ENCODE measurements at places on chromosomes 4 and X.

DNA sequence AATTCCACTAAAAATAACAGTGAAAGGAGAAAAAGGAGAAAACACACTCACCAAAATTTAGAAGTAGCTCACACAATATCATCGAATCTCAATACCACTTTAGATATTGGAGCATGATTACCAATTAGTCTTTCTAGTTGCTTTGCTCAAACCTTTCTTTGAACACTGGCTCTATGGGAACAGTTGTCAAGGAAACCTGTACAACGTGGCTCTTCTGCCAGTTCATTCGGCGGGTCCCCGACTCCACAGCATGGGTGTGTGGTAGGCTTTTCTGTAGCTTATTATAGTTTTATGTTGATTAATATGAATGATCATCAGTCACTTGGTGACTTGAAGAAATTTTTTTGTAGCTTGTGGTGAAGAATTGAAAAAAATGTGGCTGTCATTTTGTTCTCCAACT is 50.2 kb upstream of the TMEM150C start:
- no peak for DNase-seq

DNA sequence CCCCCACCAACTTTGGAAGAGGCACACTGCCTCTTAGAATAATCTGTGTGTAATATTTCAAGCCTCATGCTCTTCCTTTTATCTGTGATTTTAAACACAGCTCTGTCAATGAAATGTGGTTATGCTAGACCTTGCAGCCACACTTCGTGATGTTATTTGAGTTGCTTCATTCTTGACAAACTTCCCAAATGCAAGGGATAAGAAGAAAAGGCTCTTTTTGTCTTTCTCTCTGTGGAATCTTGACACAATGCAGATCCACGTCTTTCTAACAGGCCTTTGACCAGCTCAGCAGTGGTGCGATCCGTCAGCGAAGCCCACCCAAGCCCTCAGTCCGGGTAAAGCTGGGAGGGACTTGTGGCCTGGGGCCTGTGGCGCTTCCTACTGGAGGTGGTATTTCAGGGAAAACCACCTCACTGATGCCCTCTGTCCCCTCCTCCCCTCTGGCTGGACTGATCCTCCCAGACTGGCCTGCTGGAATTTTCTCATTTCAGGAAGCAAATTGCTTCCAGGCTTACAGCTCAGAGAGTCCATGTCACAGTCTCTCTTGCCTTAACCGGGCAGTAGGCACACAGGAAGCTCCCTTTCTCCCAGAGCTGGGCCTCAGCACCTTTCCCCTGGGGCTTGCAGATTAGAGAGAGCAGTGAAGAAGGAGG is 19.5 kb upstream of the CCKAR start:
- DNase-seq = no peak

DNA sequence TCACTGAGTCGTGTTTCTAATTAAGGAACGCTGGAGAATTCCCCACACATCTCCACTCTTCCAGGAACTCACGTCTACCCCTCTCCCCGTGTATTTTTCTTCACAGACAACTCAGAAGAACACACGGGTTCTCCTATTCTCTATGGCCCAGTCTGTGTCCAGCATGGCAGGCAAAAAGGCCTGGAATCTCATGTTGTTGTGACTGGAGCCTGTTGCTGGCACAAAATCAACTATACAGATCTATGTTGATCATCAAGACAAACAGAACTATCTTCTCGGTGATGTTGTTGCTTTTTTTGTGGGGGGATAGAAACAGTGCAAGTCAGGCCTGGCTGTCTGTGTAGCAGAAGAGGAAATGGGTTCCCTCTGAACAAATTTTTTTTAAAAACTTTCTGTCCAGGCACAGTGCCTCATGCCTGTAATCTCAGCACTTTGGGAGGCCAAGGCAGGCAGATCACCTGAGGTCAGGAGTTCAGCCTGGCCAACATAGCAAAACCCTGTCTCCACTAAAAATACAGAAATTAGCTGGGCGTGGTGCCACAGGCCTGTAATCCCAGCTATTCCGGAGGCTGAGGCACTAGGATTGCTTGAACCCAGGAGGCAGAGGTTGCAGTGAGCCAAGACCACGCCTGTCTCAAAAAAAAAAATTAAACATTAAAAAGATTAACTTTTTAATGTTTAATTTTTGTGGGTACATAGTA is 50.5 kb upstream of the CBR4 start:
- no peak for DNase-seq

GRCh38 chr4:165461159-165461821 is 82.5 kb downstream of the CPE start:
- DNase-seq = no peak

DNA sequence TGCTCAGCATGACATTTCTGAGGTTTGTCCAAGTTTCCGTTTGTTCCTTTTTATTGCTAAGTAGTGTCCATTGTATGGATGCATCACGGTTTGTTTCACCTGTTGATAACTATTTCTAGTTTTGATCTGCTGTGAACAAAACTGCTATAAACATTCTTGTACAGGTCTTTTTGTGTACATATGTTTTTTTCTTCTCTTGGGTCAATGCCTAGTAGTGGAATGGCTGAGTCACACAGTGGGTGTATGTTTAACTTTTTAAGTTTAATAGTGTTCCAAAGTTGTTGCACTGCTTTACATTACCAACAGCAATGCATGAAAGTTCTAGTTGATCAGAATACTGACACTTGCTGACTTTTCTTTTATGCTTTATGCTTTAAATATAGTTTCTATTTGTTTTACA is 76.7 kb downstream of the MAOB start:
- no peak for DNase-seq

DNA sequence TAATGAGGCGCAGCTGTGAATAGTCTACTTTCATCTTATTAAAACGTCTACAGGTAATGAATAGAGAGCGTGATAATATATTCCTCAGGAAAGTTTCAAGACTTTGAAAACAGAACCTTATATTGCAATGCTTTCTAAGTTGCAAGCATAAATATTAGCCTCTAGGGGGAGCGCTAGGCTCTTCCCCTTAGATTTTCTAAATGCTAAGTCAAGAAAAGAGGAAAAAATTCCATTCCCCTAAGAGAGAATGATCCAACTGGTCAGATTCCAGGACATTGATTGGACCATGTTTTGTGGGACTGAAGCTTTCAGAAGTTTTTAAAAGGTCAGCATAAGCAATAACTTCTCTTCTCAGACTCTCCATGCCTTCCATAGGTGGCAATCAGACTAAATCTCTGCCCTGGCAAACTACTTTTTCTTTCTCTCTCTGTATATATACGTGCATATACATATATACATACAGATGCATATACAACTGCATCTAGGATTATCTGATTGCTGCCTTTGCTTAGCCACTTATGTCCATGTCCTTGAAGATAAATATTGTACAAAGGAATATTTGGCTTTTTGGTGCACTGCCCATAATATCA is 492.9 kb downstream of the INPP4B start:
- DNase-seq = no peak

- no peak for DNase-seq
Measured at GRCh38 chrX:48961585-48962091, 4.2 kb upstream of the OTUD5 start.

- DNase-seq = no peak
Measured at GRCh38 chr4:144910723-144911122, 187.3 kb downstream of the ANAPC10 start.

DNA sequence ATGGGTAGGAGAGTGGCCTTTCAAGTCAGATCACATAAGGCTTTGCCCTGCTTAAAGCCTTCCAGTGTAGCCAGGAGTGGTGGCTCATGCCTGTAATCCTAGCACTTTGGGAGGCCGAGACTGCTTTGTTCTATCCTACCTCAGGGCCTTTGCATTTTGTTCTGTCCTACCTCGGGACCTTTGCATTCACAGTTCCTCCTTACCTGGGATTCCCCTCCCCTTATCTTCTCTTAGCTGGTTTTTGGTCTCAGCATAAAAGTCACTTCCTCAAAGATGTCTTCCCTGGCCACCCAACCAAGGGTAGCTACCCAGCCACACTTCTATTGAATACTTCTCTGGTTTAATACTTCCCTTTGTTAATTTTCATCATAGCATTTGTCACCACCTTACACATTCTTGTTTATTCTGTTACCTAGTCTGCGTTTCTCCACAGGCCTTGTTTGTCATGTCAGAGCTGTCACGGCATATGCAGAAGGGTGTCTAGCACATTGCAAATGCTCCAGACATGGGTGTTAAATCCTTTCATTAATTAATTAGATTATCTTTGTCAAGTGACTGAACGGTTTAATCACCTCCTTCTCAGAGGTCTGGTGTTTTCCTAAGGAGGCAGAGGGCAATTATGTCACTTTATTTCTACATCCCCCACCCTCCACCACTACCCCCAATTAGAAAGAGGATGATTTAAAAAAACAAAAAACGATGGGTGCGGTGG is 11.3 kb upstream of the SETD7 start:
- DNase-seq = no peak

- no peak for DNase-seq
Measured at GRCh38 chr4:110614976-110615352, 7.9 kb downstream of the PITX2 start.

- DNase-seq = no peak
Measured at GRCh38 chr4:122309988-122310626, 68.7 kb upstream of the ADAD1 start.

- DNase-seq = no peak
Measured at GRCh38 chr4:127000846-127001245, 631.9 kb upstream of the INTU start.

- no peak for DNase-seq
Measured at GRCh38 chr4:38560340-38560739, 103.7 kb upstream of the KLF3 start.

DNA sequence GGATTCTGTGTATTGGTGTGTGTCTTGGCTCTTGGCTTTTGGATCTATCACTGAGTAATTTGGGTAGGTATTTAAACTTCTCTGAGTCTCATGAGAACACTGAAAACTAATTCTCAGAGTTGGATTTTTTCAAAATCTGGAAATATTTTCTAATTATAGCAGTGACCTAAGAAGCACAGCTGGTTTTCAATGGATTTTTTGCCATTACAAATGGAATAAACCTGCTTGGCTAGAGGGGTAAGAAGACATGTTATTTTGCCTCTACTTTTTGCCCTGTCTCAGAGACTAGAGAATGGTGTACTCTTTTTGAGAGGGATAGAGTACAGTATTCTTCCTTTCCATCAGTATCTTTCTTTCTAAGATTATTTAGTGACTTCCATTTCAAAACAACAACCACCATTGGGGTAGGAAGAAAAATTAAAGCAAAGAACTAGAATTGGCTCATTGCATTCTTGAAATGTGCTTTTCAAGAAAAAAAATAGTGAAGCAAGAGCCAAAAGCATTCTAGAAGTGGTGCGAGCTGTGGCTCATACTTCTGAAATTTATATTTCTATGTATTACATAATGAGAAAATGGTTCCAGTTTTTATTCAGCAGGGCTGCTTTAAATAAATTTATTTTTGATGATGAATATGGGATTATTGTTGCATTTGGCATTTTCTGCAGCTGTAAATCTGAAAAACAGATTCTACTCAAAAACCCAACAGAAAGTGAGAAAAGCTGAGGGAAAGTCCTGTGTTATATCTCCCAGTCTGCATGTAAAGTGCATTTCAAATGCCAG is 850.2 kb upstream of the SLIT2 start:
- DNase-seq = no peak

- no peak for DNase-seq
Measured at GRCh38 chrX:153524234-153524633, 6.8 kb downstream of the ATP2B3 start.

DNA sequence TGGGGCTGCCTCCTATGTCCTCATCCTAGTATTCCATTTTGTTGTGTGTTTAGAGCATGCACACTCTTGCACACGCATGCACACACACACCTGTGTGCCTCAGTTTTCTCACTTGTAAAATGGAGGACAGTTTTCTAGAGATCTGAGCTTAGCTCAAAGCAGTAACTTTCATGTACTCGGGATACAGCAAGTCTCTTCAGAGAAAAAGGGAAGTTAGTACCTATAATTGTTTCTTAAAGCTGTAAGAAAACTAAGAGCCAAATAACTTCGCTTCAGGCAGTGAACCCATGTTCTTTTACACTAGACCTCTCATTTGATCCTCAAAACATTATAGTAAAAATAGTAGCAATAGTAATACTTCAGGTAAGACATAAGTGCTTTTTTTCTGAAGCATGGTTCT is 49.6 kb downstream of the KIT start:
- DNase-seq = no peak

GRCh38 chr4:17687237-17687857 is 72.9 kb downstream of the MED28 start:
- DNase-seq = no peak

DNA sequence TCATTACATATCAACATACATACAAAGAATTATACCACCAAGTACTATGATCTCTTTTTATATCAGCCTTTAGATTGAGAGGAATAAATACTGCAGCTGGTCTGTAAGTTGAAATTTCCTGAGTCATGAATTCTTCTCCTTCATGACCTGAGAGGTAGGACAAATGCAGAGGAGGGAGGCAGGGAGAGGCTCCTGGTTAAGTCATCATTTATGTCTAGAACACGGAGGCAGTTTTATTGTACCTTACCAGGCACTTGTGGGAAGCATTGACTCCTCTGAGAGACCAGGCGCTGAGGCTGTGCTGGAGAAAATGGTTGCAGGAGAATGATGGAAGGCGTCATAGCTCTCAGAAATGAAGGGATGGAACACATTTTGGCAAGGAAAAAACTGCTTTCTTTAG is 12.5 kb upstream of the CASK start:
- no peak for DNase-seq

GRCh38 chr4:13988353-13989305 is 361.1 kb upstream of the BOD1L1 start:
- no peak for DNase-seq

DNA sequence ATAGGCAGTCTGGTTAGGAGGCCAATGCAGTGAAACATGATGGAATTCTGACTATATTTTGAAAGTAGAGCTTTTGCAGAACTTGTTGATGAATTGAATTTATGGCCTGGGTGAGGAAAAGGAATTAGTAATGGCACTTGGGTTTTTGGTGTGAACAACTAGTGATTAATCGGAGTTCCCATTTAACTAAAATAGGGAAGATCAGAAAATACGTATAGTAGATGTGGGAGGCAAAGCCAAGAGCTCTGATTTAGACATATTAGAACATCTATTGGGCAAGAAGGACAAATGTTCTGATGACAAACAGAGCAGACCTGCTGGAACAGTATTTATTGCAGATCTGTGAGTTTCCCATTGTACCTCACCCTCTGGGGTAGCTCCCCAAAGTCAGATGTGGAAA is 12.3 kb upstream of the NDP start:
- DNase-seq = no peak

DNA sequence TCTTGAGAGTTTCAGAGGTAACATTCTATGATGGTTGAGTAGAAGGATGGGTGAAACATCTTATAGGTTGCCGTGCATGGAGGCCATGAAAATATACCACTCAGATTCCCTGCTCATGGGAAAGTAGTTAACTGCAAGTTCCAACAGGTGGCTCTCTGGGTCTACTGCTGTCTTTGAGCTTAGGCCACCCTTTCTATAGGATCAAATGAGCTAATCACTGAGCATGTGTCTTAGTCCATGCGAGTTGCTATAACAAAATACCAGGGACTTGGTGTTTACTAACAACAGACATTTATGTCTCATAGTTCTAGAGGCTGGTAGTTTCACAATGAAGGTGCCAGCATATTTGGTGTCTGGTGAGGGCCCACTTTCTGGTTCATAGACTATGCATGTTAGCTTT is 144.8 kb upstream of the UNC5C start:
- no peak for DNase-seq

GRCh38 chr4:137116144-137116543 is 416.1 kb downstream of the PCDH18 start:
- DNase-seq = no peak

- DNase-seq = no peak
Measured at GRCh38 chr4:144376866-144377265, 236.3 kb upstream of the GYPA start.

GRCh38 chrX:114619874-114620273 is 36.0 kb downstream of the HTR2C start:
- no peak for DNase-seq

Data from stimulated activated CD8-positive, alpha-beta memory T cell treated with anti-CD3 and anti-CD28 coated beads, Interleukin-4, amount 100 ng/mL, for 1 hour (primary cell).